Stimulated activated CD4-positive, alpha-beta T cell treated with anti-CD3 and anti-CD28 coated beads, Interleukin-2, amount 100 ng/mL, for 24 hours (primary cell): ENCODE measurements at places on chromosomes 2 and 18.

GRCh38 chr2:85875350-85876050 is 13.3 kb downstream of the ST3GAL5 start:
- no peak for DNase-seq

GRCh38 chr2:2582998-2583545 is 252.0 kb upstream of the MYT1L start:
- DNase-seq = no peak

GRCh38 chr2:54471221-54471711 is 15.1 kb downstream of the SPTBN1 start:
- no peak for DNase-seq

- DNase-seq = no peak
These were observed 63.3 kb downstream of the DNAJC10 start for GRCh38 chr2:182779323-182779722.

DNA sequence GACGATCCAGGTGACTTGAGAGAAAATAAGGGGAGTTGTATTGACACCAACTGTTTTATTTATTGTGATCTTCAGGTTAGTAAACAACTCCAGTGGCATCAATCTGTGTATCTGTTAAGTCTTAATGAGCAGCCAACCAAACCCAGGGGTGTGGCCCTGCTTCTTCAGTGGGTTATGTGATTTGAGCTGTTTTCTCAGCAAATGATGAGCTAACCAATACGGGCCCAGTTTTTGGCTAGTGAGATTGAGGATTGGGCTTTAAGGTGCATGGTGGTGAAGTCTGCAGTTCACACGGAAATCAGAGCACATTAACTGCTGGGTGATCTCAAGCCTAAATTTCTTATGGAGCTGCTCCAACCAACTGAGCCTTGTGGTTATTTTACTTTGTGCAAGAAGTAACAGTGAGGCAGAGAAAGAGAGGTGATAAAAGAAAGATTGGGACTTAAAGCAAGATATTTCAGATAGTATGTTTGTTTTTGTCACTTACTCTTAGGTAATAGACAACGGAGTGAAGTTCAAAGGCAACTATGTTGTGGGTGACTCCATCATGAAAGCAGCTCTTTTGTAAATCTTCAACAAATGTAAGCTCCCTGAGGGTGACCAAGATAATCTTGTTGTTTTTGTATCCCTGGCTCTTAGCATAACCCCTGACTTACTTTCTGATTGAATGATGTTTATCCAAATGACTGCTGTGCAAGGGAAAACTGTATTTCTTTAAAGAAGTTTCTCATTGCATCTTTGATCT is 2.4 kb downstream of the MTCL1 start:
- DNase-seq = no peak

DNA sequence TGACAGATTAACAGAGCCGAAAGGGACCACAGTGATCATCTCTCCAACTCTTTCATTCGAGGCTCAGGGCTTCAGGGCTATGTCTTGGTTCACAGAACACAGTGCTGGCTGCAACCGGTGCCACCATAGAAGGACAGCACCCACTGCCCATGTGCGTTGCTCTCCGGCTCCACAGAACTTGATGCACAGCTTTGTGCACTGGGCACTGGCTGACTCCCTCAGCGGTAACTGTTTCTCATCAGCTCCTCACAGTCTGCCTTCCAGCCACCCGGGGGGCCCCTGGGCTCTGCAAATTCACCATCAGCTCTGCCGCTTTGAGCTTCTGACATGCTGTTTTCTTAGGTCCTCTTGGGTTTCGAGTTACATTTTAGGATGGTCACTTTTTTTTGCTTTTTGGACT is 124.3 kb upstream of the RAB12 start:
- no peak for DNase-seq

GRCh38 chr2:179422037-179422643 is 157.5 kb upstream of the SESTD1 start:
- DNase-seq = peak; percentile 63
